ENCODE measurements at places on chromosomes 1 and 21.

GRCh38 chr1:91697861-91698260 lies 188.1 kb downstream of the TGFBR3 start:
- no peak for DNase-seq

GRCh38 chr1:179017383-179018326 lies 8.0 kb upstream of the FAM20B start:
- DNase-seq = no peak

DNA sequence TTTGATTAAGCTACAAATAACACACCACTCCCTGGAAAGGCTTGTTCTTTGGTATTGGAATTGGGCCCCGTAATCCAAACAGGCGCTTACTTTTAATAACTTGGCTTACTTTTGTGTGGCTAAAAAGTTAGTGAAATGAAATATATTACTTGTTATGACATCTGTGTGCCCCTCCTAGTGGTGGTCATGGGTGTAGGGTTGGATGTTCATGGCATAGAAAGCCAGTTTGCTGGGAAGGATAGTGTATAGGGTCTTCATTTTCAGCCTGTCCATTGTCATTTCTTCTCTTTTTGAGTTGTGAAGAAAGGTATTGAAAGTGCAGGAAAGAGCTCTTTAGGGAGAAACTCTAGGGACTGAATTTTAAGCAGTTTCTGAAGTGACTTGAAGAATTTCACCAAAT lies 5.9 kb downstream of the CDC14A start:
- no peak for DNase-seq

GRCh38 chr1:201966171-201966570 lies 10.9 kb downstream of the TIMM17A start:
- no peak for DNase-seq

DNA sequence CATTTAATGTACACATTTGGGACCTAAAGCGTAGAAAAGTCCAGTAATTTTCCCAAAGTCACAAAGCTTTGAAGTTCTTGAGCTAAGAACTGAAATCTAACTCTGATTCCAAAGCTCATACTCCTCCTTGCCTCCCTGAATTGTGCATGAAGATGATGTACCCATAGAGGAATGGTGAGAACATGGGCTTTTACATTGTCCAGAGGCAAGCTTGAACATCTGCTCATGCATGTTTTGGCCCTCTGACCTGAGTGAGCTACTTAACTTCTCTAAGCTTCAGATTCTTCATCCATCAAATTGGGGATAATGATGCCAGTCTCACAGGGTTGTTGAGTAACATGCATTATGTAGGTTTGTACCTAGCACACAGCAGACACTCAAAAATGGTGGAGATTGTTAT lies 258.4 kb upstream of the HOOK1 start:
- no peak for DNase-seq

DNA sequence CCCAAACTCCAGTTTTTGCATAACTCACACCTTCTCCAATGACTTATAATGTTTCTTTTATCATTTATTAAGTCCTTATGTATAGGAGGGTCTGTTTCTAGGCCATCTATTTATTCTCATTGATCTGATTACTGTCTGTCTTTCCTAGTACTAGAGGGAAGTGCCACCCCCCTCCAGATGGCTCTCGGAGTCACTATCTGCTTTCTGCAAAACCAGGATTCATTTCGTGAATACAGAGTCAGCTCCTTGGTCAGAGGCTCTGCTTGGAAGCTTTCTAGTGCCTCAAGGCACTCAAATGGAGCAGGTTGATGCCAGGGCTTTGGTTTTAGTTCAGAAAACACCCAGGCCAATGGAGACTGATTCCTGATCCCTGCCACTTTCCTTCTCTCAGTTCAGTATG lies 102.3 kb upstream of the CD34 start:
- DNase-seq = no peak

- no peak for DNase-seq
Measured at GRCh38 chr21:44416193-44416592, 39.1 kb upstream of the LRRC3 start.

DNA sequence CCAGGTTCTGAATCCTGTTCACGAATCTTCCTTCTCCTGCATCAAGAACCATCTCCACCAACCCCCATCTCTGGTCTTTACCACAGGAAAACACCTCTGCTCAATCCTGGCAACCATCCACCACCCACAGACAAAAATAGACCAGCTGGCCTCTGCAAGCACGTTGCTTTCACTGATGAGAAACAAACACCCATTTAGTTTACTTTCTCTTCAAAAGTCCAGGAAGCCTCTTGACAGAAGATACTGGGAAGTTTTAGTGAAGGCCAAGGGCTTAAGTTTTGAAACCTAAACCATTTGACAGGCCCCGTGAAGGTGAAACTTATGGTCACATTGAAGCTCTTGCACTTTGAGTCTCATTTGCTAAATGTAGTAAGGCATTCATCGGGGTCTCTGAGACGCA lies 122.6 kb upstream of the PPP2R5A start:
- DNase-seq = peak; percentile 11

GRCh38 chr1:76595024-76595423 lies 272.3 kb upstream of the ST6GALNAC5 start:
- no peak for DNase-seq

DNA sequence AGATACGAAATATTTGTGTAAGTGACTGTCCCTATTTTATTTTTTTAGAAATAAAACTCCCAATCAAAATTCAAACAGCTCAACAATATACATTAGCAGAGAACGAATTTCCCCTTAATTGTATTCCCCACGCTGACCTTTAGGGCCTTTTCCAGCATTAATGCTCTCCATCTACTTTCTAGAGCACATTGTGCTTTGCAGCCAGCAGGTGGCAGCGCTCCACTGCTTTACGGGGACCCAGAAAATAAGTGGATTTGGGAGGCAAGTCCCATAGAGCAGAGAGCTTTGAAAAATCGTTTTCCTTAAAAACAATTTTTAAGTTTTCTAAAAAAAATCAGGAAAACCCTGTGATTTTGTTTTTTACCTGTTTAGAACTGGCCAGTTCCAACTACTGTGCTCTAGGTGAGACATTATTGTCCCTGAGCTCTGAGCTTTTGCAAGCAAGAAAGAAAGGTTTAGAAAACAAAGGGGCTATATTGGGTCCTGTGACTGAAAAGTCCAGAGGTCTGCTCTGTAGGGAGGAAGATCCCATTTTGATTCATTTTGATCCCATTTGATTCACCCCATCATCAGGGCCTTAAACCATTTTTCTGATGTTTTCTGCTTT lies 144.4 kb upstream of the ZNF644 start:
- peak; percentile 19 for DNase-seq
